GF-D8 (cell line): ENCODE measurements at places on chromosomes 16 and 17.

DNA sequence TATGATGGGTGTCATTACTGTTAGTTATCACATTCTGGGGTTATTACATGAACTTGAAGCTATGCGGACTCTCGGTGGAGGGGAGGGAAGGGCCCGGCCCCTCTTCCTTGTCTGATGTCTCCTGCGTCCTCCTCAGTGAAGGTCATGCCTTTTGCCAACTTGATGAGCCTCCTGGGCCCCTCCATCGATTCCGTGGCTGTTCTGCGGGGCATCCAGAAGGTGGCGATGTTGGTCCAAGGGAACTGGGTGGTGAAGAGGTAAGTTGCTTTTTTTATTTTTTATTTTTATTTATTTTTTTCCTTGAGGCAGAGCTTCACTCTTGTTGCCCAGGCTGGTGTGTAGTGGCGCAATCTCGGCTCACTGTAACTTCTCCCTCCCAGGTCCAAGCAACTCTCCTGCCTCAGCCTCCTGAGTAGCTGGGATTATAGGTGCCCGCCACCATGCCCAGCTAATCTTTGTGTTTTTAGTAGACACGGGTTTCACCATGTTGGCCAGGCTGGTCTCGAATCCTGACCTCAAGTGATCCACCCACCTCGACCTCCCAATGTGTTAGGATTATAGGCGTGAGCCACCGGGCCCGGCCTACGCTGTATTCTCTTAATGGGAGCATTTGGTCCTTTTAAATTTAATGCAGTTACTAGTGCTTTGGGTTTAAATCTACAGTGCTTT is 21.6 kb downstream of the POLR3E start:
- DNase-seq, result no peak

- DNase-seq, result no peak
Measured at GRCh38 chr17:53627511-53627910, 195.2 kb upstream of the KIF2B start.

GRCh38 chr17:55576996-55577586 is 65.8 kb upstream of the SMIM36 start:
- DNase-seq, result no peak

DNA sequence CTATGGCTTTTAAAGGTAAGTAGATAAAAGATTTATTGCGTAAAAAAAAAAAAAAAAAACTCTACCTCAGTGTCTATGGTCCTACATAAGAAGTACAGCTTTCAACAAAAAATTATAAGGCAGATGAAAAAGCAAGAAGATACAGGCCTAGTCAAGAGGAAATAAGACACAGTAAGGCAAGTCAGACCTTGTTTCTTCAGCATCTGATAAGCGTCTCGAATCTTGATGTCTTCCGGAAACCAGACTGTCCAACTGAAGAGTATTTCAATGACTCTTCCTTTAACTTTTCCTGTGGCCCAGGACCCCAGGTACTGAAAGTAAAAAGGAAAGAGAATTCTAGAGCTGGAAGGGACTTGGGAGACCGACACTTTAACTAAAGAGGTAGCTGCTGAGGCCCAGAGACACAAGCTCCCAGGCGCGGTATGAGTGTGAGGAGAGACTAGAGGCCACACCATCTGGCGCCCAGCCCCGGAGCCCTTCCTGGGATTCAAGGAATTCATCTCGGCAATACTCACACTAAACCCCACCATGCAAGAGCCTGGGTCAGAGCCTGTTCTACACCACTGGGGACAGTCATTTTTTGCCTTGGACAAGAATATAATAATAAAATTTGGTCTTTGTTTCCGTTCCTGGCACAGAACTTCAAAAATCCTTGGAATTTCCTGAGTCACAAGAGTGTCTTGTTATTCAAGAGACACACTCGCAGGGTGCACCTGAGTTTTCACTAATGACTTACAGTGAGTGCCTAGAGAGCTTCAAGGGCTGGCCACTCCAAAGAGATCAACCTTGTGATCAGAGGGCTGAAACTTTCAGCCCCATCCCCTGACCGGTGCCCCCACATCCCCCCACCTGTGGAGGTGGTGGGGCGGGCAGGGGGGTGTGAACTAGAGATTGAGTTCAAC is 18.6 kb downstream of the GGA2 start:
- no peak for DNase-seq

GRCh38 chr16:2964475-2965336 is 631 bp downstream of the KREMEN2 start:
- peak; percentile 47 for DNase-seq

DNA sequence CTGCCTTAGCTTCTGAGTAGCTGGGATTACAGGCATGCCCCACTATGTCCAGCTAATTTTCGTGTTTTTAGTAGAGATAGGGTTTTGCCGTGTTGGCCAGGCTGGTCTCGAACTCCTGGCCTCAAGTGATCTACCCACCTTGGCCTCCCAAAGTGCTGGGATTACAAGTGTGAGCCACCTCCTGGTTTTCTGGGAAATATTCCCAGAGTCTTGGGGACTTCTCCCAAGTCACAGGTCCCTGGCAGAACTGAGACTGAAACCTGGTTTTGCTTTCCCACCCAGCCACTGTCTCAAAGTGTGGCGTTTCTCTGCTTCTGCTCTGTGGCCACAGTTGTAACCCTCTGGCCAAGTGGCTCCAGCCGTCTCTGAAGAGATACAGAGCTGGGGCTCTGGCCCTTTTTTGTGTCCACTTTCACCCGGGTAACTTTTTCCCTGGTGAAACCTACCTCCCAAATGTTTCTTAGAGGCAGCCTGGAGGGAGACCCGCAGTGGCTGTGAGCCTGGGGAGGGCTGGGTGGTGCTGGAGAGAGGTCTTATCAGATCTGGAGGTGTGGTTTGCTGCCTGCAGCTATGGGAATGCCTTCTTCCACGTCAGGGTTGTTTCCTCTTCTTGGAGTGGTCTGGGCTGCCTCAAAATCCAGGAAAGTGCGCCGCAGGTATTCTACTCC is 5.1 kb downstream of the KSR1 start:
- no peak for DNase-seq

DNA sequence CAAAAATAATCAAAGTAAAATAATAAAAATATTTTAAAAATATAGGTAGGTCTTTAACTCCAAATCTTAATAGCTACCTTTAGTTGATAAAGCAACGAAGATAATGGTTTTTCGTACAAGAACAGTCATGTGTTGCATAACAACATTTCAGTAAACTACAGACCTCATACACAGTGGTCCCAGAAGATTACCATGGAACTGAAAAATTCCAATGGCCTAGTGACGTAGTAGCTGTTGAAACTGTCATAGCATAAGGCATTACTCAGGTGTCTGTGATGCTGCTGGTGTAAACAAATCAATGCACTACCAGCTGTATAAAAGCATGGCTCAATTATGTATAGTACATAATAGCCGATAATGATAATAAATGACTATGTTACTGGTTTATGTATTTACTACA is 43.9 kb downstream of the CREBBP start:
- no peak for DNase-seq

DNA sequence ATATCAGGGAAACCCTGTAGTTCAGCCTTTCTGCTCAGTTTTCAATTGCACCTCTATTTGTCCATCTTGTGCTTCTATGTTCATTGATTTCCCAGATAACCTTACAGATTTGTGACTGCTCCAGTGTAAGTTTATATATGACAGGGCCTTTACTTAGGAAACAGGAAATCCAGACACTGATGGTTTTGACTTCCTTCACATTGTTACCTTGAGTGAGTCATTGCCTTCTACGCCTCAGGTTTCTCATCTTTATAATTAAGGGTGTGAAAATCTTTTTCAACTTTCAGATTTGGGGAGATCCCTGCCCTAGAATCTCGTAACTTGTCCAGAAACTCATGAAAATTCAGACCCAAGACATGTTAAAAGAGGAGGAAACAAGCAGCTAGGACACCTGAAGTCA is 342.4 kb upstream of the TBX2 start:
- no peak for DNase-seq

- DNase-seq, result peak; percentile 71
Measured at GRCh38 chr17:68356520-68356919, 65.2 kb downstream of the ARSG start.

- DNase-seq, result no peak
Measured at GRCh38 chr17:62101090-62101489, 36.0 kb upstream of the MED13 start.

DNA sequence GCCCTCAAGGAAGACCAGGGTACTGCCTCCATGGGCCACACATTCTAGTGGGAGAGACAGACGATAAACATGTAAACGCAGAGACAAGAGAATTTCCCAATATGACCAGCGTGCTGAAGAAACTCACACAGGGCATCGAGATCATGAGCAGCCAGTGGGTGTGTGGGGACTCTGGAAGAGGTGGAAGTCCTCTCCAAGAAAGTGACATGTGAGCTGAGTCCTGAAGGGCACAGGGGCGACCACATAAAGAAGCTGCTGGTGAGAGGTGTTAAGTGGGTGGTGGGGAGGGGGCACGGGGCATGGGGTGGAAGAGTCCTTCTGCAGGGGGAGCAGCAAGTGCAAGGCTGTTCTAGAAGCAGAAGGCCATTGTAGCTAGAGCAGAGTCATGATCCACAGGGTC is 21.0 kb upstream of the RAP1GAP2 start:
- DNase-seq, result no peak

GRCh38 chr17:74752822-74753401 is 4.5 kb downstream of the NHERF1 start:
- DNase-seq, result no peak

GRCh38 chr17:42230225-42230624 is 35.9 kb upstream of the GHDC start:
- DNase-seq, result no peak

- no peak for DNase-seq
Measured at GRCh38 chr16:72012607-72013006, 4.1 kb downstream of the DHODH start.

DNA sequence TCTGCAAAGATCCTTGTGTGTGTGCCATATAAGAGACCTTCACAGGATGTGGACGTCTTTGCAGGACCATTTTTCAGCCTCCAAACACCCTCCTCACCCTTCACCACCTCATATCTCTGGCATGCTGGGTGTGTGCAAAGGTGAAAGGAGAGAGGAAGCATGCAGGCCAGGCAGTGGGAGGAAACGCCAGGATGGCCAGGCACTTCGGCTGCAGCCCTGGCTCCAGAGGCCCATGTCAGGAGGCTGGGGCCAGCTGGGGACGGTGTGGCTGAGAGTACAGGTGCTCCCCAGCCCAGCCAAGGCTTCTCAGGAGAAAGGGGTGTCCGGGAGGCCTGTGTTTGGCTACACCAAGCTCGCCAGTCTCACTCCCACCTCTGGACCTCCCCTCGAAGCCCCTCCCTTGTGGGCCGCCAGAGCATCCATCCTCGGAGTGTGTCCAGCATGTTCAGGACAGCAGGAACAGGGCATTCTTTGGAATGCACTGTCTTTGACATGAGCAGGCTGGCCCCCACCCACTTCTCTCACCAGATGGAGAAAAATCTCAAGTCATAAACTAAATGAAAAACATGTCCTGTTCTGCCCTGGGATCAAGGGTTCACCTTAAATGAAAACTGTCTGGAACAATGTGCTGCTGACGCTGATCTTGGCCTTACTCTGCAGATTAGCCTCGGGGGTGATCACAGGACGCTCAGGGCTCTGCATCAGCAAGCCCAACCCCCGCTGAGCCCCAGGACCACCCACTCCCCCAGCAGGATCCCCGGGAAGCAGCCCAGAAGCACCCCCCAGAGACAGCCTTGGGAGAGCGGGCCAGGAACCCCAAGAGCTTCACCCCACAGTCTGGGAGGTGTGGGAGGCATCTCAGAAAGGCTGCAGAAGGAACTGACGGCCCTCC is 15.9 kb downstream of the PEMT start:
- no peak for DNase-seq

- DNase-seq, result no peak
Measured at GRCh38 chr17:74394977-74395376, 27.7 kb downstream of the GPR142 start.

DNA sequence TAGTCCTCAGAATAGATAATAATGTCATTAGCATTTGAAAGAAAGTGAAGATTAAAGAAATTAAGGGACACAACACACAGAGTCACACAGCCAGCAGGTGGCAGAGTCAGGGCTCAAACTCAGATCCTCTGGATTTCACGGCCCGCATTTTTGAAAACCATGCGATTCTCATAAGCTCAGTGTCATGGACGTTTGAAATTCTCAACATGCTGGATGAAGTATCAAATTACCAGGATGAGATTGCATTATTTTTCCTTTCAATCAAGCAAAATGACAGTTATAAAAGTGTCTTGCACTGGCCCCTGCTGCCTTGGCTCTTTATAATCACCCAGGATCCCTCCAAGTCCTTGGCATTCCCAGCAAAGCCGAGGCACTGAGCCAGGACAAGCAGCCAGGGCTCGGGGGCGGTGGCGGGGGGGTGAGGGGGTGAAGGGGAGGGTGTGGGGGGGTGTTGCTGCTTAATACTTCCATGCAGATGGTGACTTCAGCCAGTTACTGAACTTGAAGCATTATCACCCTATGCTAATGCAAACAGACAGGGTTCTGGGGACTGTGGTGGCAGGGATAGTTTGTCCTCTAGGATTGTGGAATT is 6.6 kb upstream of the BMERB1 start:
- no peak for DNase-seq

DNA sequence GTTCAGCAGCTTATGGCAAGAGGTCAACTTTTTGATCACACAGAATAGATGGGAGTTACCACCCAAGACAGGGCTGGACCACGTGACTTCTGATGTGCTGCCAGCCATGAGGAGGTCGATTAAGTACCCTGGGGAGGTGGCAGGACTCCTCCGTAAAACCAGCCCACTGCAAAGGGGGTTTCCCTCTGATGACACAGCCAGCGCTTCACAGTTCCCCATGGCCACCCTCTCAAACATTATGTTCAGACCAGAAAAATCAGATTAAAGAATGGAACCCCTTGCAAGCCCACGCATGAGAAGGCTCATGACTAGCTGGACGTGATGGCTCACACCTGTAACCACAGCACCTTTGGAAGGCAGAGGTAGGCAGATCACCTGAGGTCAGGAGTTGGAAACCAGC is 222.9 kb downstream of the CPPED1 start:
- no peak for DNase-seq

GRCh38 chr17:73430848-73431247 is 119.0 kb upstream of the CDC42EP4 start:
- no peak for DNase-seq

- no peak for DNase-seq
Measured at GRCh38 chr16:17940584-17941364, 395.8 kb downstream of the NPIPA8 start.

- DNase-seq, result no peak
Measured at GRCh38 chr16:73020409-73020884, 27.5 kb downstream of the ZFHX3 start.

- DNase-seq, result no peak
Measured at GRCh38 chr17:75151930-75152329, 2.4 kb downstream of the JPT1 start.

- no peak for DNase-seq
Measured at GRCh38 chr17:69497161-69497560, 82.7 kb downstream of the MAP2K6 start.

GRCh38 chr16:1057252-1057932 is 15.2 kb upstream of the SSTR5 start:
- DNase-seq, result no peak

DNA sequence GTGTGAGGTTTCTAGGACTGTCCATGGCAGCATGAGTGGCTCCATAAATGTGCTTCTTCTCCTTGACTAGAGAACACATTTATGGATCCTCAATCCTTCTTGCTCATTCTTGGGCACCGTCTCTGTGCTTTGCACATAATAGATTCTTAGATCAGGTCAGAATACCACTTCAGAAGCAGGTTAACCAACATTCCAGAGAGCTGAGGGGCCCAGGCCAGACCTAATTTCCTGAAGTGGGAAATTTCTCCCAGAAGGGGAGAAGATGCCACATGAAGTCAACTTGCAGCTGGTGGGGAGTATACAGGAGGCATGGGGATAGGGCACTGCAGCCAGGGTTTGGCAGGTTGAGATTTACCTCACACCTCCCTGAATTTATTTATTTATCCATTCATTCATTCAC is 24.4 kb upstream of the VAT1L start:
- DNase-seq, result no peak

- no peak for DNase-seq
Measured at GRCh38 chr16:54191163-54191562, 95.4 kb downstream of the IRX3 start.
